CD4-positive, alpha-beta T cell treated with Interferon alpha-2 for 1 hour (primary cell): ENCODE measurements at places on chromosomes 5 and 9.

DNA sequence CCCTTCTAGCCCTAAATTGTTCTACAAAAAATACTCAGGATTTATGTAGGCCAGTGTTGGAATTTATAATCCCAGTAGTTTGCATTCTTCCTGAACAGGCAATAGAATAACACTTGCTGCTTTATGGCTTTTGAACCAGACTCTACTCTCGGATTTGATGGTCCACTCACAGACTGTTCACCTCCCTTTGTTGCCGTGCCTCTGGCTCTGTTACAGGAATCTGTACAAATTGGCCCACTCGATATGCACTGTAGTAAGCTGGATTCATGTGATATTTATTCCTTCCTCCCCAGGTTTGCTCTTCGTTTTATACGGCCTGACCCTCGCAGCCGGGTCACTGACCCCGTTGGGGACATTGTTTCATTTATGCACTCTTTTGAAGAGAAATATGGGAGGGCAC is 43.7 kb downstream of the FAF2 start:
- DNase-seq: no peak

GRCh38 chr9:19640014-19640413 is 148.8 kb downstream of the SLC24A2 start:
- DNase-seq: no peak

GRCh38 chr5:155252717-155253116 is 239.2 kb downstream of the KIF4B start:
- DNase-seq: no peak

GRCh38 chr5:170425731-170426130 is 36.6 kb upstream of the KCNMB1 start:
- DNase-seq: no peak

- no peak for DNase-seq
Measured at GRCh38 chr9:124286292-124286931, 28.7 kb downstream of the NEK6 start.

DNA sequence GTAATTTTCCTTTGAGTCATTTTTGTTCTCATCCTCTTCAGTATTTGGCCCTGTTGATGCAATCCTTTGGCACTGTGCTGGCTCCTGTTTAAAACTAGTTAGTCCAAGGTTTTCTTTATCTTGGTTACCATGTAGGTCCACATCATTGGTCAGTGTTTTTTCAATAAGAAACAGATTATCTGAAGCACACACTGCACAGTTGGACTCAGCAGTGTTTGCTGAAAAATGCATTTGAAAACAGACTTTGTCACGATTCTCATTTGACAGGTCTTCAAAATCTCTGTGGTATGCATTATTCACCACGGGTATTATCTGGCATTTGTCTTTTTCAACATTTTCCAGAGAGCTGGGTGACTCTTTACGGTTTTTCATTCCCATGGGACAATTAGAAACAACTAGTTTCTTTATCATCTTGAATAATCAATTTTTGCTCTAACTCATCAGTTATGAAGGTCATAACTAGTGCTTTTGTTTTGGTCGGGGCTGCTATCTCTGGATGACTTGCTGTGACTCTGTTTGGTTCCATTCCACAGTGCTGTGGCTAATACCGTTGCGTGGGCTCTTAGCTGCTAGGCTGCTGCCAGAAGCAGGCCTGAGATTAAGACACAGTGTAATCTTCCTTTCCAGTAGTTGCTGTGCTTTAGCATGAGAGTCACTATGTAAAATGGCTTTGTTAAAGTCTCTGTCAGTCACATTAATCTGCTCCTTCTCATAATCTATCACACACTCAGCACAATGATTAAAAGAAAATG is 36.2 kb downstream of the NUDT12 start:
- DNase-seq: no peak

DNA sequence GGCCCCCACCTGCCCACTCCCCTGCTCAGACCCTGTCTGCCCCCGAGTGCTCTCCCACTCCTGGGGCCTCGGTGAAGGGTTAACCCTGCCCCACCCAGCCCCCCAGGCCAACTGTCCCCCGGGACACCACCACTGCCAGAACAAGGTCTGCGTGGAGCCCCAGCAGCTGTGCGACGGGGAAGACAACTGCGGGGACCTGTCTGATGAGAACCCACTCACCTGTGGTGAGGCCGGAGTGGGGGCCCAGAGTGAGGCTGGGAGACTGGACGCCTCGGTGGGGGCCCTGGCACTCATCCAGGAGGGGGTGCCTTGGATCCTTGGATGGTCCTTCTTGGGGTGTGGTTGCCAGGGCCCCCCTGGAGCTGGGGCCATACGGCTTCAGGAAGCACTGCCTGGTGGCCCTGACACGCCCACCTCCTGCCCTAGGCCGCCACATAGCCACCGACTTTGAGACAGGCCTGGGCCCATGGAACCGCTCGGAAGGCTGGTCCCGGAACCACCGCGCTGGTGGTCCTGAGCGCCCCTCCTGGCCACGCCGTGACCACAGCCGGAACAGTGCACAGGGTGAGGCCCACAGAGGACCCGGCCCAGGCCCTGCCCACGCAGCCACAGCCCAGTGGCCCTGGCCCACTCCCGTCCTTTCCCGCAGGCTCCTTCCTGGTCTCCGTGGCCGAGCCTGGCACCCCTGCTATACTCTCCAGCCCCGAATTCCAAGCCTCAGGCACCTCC is 2.1 kb downstream of the MAMDC4 start:
- no peak for DNase-seq

DNA sequence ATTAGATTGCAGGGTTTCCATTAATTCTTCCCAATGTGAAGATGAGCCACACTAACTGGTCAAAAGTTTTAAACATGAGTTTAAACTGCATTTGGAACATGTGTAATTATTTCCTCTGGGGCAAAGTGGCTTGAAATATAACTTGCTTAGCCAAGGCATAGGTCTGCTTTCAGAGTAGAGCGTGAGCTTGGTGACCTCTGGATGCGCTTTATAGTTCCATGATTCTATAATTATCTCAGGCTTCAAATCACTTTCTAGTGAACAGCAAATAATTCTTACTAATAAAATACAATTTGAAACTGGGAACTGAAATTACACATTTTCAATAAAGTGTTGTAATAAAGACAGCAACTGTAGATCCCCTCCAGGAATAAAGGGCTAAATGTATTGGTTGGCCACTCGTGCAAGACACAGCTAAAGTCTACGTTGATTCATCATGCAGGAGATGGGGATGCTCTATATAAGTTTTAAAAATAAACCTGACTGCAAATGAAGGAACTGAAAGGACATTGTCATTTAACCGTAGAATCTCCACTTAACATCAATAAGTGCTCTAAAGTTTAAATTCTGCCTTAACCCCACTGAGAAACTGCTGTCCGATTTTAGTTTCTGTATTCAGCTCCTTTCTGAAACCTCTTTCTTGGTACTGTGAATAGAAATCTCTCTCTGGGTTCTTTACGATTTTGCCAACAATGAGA is 460.0 kb downstream of the PSAT1 start:
- DNase-seq: no peak

DNA sequence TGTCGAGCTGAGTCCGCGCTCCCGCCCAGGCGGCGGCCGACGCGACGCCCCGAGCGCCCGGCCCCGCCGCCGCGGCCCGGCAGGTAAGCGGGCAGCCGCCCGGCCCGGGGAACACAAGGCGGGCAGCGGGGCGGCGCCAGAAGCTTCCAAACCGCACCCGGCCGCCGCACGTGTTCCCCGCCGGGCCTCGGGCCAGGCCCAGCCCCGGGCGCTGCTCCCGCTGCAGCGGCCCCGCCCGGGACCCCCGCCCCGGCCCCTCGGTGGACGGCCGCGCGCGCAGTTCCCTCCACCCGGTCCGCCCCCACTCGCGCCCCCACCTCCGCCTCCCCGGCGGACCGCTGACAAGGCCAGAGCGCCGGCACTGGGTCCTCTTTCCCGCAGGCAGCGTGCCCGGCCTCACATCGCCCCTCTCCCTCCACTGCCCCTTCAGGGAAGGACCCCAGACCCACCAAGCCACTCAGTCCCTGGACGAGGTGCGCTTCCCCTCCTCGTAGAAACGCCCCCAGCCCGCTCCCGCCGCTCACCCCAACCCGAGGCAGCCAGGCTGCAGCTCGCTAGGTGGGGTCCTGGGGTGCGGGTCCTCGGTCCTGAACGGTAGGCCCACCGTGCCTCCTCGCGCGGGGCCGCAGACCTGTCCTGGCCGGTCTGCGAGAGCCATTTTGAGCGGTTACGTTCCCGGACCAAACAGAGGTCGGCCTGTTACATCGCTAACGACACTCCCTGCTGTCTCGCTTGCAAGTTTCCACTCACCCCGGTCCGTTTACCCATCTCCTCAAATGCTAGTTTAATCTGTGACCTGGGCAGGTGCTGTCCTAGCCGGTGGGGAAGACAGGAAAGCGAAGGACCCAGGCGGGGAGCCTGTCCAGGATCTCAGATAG is 475 bp downstream of the WDR5 start:
- DNase-seq: no peak

DNA sequence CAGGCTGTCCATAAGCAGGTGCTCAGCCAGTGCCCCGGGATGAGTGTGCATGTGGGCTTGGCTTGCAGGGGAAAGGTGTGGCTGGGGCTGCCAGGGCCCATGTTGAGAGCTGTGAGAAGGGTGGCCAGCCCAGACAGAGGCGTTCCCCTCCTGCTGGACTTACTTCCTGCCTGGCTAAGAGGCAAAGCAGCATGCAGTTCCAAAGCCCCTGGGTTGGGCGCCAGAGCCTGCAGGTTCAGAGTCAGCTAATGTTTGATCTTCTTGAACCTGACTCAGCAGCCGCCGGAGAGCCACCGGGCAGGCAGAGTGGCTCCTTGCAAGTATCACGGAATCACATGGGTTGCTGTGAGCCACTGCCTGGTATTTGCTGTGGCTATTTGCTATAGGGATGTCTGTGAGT is 168.4 kb upstream of the MAP1B start:
- no peak for DNase-seq
